ENCODE measurements at places on chromosomes 5 and 9. TPM values are rescaled to one million over a fixed set of nuclear protein-coding genes. Genes with fewer than 3 reads are reported as not detected.

GRCh38 chr9:33270146-33270545, 5.3 kb downstream of the CHMP5 start:
- DNase-seq: no peak

DNA sequence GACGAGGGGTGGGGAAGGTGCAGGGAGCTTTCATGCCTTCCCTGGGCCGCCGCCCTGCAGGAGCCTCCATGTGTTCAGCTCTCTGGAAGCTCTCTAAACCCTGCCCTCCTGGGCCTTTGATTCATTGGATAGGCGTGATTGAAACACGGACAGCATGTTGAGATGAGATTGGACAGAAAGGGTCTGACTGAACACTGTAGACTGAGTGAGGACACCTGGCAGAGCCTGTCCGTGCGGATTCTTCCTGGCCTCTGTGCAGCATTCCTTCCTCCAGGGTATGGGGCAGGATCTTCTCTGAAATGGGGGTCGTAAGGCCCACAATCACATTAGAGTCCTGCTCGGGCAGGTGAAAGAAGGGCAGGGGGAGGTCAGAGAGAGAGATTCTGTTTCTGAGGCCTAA, 12.8 kb downstream of the RPL12 start:
- DNase-seq: no peak

GRCh38 chr5:36450229-36451014, 148.7 kb upstream of the RANBP3L start:
- DNase-seq: no peak

GRCh38 chr5:392431-392988, 50.5 kb upstream of the EXOC3 start:
- peak; percentile 94 for DNase-seq

DNA sequence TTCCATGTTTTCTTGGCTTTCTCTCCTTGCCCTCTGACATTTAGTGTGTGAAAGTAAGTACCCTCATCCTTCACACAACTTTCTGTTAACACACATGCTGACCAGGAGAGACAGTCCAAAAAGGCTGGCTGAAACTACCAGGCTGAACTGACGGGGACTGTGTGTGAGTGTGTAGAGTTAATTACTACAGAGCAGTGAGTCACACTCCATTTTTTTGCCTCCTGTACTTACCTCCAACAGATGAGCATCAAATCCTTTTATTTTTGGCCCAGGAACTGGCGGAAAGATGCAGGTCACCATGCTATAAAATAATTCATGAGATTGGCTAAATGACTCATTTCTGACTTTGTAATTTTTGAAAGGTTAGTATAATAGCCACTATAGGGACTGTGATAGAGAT, 20.2 kb upstream of the AGXT2 start:
- no peak for DNase-seq

DNA sequence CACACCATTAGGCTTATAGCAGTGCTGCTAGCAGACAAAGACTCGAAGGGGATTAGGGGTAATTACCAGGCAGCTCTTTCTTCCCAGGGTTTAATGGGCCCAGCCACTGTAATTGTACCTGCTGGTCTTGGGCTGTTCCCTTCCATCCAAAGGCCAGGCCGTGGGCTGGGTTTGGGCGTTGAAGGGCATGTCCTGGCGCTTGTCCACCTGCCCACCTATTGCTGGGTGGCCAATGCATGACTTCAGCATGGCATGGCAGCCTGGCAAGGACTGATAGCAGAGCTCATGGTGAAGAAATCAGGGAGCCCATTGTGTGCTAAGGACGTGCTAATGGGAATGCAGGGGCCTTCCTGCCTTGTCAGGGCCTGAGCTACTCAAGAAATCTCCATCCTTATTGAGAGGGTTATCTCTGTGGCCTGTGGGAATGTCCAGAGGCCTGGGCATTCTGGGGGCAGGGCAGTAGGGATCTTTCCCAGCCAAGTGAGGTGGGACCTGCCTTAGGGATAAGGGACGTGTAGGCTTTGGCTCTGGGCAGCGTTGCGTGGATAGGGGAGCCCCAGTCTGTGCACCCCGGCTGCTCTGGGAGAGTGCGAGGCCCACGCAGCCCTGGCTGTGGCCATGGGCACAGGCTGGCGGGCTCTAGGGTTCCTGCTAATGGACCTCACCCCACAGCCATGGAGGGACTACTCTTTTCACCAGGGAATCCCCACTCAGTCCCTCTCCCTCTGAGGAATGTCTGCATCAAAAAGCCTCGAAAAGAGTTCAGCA, 116.1 kb upstream of the PITX1 start:
- DNase-seq: no peak

GRCh38 chr5:89302102-89302891, 419.3 kb upstream of the MEF2C start:
- DNase-seq: no peak

EGFL7 gene
- 0.93 TPM for total RNA-seq

BNC2 gene
- not detected for total RNA-seq

DNA sequence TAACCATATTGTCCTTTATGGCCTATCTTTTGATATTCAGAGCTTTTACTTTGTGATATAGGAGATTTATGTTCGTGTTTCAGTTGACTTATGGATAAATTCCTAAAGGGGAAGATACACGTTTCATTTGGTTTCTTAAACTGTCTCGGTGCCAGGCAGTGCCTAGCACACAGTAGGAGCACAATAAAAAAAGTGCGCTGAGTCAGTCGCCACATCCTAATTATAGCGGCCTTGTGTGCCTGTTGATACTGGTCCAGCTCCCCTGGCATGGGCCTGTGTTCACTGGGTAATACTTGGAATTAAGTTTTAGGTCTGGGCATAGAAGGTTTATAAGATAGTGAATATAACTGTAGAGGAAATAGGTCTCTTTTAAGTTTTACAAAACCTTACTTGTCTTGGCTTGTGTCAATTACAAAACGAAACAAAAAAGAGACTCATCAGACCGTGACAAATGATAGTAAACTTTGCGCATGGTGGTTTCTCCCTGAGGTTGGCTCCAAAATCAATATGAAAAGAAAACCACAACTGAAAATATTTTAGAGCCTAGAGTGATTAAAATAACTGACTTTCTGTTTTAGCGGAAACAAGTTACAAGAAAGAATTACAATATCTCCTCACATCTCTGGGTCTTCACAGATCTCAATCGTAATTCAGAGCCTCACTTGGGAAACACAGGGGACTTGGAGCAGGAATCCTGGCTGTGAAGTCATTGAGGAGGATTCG, 84.8 kb downstream of the MVB12B start:
- DNase-seq: peak; percentile 56

SAPCD2 gene
- total RNA-seq: 6.4 TPM

DNA sequence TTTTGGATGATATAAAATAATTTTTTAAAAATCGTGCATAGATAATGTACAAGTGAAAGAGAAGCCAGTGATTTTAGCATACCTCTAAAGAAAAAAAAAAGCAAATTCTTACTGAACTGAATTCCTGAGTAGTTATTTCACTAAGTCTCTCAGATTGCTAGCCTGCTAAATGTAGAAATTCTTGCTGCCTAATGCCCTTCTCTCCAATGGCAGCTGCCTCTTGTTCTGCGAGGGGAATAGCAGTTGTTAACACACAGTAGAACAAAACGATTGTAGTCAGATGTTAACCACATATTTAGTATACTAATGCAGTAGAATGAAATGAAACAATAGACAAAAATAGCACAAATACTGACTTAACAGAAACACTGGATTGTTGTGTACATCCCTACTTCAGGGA, 26.8 kb downstream of the SMAD5 start:
- DNase-seq: no peak

ARL14EPL gene
- total RNA-seq: not detected

ITGA2 gene
- total RNA-seq: 2.2 TPM

UNC5A gene
- total RNA-seq: not detected

- DNase-seq: no peak
Observed at GRCh38 chr9:27586304-27586703, 13.0 kb upstream of the C9orf72 start.

DNA sequence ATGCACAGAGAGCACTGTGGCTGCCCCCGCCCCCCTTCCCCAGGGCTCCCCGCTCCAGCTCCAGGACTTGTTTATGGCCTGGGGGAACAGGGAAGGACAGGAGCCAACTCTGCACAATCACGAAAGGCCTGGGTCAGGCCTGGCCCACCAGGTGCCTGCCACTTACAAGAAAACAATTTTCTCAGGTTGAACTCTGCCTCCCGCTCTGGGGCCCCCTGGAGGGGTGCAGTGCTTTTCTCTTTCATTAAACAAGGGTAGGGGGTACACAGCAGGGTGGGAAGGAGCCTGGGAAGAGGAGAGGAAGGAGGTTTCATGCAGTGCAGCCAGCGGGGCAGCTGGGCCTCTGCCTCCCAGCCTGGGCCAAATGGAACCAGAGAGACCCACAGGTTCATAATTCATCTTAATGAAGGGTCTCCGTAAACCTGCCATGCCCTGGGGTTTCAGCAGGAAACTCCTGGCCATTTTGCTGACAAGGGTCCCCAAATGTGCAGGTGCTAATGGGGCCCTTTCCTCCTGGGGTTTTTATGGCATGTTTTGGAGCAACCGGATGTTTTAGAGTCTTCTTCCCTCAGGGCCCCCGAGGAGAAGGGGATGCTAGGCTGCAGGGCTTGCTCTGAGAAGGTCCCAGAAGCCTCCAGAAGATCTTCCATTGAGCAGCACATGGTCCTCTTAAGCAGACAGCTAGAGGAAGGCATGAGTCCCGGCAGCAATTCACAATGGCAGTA, 219.8 kb downstream of the SLIT3 start:
- DNase-seq: no peak

CCDC192 gene
- total RNA-seq: not detected

GRCh38 chr5:78588507-78588906, 60.1 kb downstream of the LHFPL2 start:
- DNase-seq: no peak

DNA sequence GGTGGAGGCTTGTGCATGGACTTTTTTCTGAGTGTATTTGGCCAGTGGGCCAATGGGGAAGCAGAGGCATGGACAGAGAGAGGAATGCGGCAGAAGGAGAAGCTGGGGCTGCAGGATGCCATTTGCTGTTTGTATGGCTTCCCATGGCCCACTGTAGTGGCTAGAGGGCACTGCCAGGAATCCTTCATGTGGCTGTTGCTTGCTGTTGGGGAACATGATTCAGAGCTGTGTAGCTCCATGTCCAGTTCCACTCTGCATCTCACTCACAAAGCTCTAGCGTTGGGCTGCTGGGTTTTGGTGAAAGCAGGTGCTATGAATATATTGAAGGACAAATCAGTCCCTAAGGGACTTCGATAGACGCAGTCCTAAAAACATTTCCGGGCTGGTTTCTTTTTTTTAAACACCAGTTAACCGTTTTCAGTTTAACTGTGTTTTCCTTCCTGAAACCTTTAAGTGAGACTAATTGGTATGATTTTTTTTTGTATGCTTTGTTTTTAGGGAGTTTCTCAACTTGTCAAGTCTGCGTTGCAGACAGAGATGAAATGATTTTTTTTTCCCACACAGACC, 51.3 kb downstream of the SLC22A5 start:
- DNase-seq: peak; percentile 65

HTR4 gene
- total RNA-seq: not detected

DNA sequence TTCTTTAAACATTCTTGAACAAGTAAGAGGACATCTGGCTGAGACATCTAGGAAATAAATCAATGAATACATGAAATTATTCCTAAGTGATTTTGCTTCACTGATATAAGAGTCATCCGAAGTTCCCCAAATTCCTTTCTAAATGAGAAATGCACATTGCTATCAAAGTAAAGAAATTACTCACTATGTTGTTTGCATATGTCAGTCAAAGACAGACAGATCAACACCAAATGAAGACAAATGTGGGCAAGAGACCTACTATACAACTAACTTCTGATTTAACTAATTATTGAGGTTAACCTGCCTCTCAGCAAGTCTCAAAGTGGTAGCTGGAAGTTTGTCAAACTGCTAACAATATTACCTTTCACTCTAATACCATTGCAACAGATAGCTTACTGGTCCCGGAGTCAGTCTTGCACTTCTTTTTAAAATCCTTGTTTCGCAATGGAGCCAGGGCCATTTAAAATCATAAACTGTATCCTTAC, 13.2 kb downstream of the TUT7 start:
- no peak for DNase-seq

GRCh38 chr9:37921546-37922300, 17.8 kb upstream of the SLC25A51 start:
- no peak for DNase-seq

OR2Y1 gene
- not detected for total RNA-seq

GRCh38 chr5:17249029-17249634, 31.7 kb downstream of the BASP1 start:
- no peak for DNase-seq

DNA sequence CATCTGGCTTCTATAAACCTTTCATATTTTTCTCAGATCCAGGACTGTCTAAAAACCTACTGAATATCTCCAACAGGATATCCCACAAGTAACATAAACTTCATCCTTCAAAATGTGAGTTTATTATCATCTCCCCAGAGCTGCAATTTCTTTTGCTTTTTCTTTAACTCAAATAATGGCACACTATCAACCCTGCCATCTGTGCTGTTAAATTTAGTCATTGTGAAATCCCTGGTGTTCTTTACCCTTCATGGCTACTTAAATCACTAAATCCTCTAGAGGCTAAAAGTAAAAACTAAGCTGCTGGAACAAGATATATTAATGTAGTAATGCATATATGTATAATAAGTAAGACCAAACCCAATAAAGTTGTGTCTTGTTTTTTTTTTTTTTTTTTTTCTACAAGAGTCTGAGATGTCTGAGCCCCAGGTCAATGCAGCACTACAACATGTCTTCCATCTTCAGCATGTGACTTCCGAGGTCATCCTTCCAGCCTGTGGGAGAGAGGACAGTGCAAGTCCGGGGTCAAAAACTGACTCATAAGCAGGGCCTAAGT, 362.9 kb downstream of the ADGRV1 start:
- DNase-seq: no peak

NR6A1 gene
- total RNA-seq: 0.83 TPM

DNA sequence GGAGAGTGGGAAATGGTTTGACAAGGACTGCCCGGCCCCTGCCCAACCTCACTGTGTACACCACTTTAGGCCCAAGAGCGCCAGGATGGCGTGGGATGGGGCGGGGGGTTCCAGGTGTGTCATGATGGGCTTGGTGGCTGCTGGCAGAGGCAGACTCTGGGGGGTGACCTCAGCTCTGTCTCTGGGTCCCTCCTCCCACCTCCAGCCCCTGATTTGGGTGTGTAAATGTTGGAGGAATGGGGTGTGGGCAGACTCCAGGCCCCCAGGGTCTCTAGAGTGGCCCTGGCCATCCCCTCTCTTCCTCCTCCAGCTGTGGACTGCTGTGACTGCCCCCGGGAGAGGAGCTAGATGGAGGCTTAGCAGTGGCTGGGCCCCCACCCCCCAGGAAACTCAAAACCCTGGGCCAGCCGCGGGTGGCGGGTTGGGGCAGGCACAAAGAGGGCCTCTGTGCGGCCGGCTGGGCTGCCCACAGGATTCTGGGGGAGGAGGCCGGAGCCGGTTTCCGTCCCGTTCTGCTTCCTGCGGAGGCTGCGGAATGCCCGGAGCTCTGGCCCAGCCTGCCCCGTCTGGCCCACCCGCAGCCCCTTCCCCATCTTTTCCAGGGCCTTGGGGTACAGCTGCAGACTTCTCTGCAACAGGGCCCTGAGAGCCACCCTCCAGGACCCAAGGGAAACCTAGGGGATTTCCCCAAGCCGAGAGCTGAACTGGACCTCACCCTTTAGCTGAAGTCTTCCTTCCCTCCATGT, 23.1 kb downstream of the CXXC5 start:
- DNase-seq: no peak

GRCh38 chr5:143576711-143577484, 173.4 kb upstream of the NR3C1 start:
- no peak for DNase-seq
